B cell (primary cell): ENCODE measurements at places on chromosomes 16 and 17.

- no peak for DNase-seq
Observed at GRCh38 chr16:5041600-5042133, 7.9 kb upstream of the NAGPA start.

GRCh38 chr17:62826956-62827355 lies 18.8 kb upstream of the MARCHF10 start:
- no peak for DNase-seq

DNA sequence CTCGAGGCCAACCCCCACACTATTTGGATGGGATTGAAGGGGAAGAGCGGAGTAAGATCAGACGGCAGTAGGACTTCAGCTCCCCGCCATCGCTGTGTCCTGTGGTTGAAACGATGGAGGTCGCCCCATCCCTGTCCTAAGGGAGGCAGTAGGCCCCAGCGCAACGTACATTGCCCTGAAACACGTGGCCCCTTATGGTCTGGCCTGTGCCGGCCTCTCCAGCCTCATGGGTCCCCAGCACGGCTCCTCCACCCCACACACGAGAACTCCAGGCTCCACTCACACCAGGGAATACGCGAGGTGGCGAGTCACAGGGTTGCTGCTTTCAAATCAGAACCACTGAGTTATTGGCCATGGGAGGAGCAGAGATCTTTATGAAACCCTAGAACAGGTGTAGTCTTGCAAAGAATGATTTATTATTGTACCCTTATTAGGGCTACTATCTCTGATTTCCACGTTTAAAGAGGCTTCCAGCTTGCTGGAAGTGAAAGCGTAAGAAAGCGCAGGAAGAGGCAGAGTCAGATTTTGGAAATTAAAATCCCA lies 669 bp upstream of the DCTPP1 start:
- DNase-seq = no peak

- no peak for DNase-seq
Observed at GRCh38 chr16:1876468-1876867, 4.5 kb upstream of the MEIOB start.

DNA sequence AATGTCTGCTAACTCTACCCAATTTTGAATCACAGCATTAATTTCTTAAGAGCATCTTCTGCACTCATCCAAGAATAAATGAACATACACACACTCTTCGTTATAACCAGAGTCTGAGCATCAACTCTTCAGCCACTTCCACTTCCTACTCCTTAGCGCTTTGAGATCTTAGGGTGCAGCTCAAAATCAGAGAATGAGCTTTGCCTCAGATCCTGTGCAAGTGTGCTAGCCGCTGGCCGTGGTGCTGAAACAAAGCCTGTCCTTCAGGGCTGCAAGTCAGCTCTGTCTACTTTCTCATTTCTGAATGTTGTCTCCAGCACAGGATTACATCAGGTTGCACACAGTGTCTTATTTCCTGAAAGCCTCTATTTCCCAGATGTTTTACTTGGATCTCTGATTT lies 165.4 kb downstream of the AIPL1 start:
- no peak for DNase-seq

DNA sequence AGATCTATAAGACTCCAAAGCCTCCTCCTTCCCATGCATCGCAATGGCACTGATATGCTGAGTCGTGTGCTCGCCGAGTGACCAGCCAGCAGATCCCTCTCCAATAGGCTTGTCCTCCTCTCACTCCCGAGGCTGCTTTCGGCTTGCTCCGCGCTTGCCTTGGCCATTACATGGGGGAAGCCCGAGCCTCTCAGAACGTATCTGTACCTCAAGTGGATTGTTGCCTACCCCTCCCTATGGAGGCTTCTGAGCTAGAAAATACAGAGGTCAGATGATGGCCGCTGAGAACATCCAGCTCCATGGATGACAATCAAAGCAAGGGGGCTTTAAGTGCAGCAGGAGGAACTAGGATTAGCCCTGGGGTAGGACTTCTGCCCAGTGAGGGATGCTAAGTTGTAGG lies 7.7 kb upstream of the NLRP1 start:
- DNase-seq = no peak
